ENCODE measurements at places on chromosomes 3 and 15.

DNA sequence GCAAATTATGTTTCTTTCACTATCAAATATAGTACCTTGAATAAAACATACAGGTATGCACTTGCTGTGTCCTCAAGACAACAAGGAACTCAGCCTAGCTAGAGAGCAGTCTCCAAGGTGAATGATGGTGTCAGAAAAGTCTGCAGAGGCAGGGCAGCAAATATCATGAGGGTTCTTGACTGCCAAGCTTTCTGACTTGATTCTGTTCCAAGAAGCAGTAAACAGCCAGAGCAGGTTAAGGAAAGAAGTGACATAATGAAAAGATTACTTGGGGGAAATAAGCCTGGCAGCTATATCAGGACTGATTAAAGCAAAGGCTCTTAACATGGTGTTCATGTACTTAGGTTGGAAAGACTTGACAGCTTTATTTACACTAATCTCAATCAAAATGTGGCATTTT, 192.2 kb upstream of the GADL1 start:
- DNase-seq, result no peak

DNA sequence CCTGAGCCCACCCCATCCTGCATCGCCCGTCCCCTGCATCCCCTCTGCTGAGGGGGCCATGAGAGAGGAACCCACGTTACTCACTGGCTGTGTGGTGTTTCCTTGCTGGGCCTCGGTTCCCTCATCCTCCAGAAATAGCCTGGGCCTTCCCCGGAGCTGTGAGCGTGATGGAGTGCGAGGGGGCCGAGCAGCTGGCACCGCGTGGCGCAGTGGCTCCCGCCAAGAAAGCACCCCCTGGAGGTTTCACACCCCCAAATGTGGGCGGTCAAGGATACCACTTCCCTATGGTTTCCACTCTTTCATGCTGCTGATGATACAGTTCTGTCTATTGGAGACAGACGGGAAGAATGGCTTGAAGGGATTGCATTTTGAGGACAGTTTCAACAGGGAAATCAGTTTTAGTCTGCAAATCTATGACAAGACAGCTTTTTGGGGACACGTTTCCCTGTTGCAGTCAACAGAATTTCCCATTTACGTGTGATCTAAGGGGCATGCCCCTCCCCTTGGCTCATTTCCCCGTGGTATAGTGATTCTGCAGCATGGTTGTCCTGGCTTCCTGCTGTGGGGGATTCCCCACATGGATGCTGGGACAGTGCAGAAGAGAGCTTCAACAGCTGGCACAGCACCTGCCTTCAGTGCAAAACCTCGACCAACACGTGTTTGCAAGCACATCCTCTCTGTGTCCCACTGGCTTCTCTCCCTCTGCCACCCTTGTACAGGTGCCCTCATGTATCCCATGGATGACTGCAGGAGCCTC, 377.5 kb downstream of the LRTM1 start:
- DNase-seq, result no peak

- no peak for DNase-seq
Measured at GRCh38 chr3:54897028-54897711, 30.7 kb downstream of the LRTM1 start.

DNA sequence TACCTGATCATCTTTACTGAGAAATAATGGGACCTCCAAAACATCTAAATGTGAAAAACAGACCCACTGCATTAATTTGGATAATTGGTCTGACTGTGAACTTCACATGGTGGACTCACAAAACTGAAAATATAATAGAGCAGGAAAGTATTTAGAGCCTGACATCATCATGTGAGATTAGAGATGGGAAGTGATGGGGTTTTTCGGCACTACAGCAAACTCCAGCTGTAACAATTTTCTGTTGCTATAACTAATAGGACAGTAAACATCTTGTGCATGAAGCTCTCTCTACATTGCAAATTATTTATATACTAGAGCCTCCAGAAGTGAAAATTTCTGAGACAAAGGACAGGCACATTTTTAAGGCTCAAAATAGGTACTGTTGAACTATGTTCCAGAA, 32.2 kb downstream of the VEPH1 start:
- DNase-seq, result no peak

- DNase-seq, result no peak
Measured at GRCh38 chr15:42284551-42284950, 11.3 kb upstream of the TMEM87A start.

GRCh38 chr3:126678693-126679317, 23.9 kb upstream of the TXNRD3 start:
- no peak for DNase-seq

- no peak for DNase-seq
Measured at GRCh38 chr3:78856164-78856563, 911.6 kb downstream of the ROBO1 start.

DNA sequence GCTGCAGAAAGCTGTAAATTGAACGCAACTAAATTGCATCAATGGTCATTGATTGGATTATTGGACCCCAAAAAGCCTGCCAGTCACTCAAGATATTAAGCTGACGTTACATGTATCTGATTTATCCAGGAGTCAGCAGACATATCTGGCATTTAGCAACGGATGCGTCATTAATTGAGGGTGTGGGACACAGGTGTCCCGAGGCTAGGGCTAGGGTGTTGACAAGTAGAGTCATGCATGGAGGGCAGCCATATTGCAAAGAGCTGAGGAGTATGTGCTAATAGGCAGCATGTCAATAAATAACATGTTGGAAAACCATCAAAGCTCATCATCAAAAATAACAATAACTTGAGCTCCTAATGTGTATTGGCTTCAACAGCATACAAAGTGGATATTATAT, 234.5 kb upstream of the GOLGA6L4 start:
- no peak for DNase-seq

DNA sequence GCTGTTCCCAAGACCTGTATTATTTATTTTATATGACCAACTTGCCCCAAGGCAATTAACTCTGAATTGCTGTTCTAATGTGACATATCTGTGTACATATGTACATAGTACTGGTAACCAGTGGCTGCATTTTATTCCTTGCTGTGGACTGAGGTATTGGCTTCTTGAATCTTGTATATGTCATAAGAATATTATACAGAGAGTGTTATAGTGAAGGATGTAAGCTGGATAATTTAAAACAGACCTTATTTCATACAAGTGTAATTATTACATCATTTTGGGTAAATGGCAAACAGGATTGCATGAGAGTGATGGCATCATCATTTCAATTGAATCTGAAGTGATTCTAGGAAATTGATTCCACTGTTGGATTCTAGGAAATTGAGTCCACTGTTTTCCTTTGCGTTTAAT, 32.9 kb downstream of the B3GALNT1 start:
- no peak for DNase-seq
